ENCODE measurements at places on chromosomes 3 and 15.
A peak's percentile ranks its signal among the peaks of the same experiment; 100 is the strongest.

DNA sequence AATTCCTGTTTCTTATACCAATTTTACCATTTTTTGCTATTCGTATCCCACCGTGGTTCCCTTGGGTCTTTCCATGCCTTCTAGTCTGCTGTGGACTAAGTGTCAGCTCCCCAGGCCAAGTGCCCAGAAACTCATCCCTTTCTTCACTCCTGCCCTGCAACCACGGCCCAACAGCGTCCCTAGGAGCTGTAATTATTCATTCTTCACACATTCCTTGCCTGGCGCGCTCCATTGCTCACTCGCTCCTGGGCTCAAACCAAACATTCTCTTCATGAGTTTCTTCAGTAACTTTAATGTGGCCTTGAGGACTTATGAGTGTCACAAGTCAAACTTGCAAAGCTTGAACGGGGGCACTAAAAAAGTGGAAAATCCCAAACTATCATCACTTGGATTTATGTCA is 15.7 kb downstream of the GABRB3 start:
- DNase-seq, result no peak

DNA sequence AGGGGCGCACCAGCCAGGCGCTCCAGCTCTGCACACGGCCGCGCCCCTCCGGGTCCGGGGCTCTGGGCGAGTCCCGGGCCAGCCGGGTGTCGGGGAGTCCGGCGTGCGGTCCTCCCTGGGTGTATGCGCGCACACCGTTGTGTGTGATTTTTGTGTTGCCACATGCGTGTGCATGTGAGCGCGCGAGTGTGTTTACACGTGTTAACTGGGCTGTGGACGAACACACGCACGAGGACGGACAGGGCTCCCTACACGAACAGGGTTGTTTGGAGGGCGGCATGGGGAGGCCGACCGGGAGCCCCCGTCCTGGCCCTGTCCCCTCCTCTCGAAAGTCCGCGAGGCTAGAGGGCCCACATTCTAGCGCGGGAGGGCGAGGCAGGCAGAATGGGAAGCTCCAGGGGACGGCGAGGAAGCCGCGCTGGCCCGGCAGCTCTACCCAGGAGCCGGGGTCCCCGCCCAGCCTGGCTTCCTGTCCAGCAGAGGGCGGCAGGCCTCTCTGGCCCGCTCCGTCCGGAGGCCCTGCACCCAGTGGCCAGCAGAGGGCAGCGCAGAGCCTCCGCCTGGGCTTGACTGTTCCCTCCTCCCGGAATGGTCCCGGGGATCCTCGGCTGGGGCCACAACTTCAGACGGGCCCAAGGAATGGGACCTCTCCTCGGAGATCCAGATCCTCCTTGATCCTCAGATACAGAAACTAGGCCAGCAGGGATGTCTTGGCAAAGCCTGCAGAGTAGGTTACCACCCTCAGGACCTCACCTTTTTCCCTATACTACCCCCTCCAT is 611 bp upstream of the LINGO1 start:
- DNase-seq, result peak; percentile 56

- DNase-seq, result no peak
These were observed 450.1 kb upstream of the THBS1 start for GRCh38 chr15:39130556-39131379.

GRCh38 chr3:195075941-195076875 is 194.8 kb downstream of the XXYLT1 start:
- no peak for DNase-seq

DNA sequence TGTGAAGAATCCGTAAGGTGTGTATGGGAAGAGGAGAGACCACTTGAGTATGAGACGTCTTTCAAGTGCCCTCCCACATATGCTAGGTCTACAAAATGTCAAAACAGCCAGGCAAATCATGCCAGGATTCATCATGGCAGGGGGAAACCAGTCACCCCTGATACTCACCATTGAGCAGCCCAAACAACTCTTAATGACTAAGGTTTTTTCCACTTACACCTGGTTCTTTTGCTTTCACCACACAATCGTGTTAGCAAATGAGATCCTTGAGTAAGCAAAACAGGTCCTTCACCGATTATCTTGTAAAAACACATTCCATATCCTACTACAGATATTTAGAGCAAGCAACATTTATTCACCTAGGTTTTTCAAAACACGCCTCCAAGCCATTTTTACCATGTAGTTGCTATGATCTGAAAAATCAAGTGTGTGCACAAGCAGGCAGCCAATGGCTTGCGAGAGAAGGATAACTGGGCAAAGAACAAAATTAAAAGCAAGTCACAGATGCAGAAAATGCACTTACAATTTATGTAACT is 177.5 kb upstream of the LPP start:
- DNase-seq, result no peak

DNA sequence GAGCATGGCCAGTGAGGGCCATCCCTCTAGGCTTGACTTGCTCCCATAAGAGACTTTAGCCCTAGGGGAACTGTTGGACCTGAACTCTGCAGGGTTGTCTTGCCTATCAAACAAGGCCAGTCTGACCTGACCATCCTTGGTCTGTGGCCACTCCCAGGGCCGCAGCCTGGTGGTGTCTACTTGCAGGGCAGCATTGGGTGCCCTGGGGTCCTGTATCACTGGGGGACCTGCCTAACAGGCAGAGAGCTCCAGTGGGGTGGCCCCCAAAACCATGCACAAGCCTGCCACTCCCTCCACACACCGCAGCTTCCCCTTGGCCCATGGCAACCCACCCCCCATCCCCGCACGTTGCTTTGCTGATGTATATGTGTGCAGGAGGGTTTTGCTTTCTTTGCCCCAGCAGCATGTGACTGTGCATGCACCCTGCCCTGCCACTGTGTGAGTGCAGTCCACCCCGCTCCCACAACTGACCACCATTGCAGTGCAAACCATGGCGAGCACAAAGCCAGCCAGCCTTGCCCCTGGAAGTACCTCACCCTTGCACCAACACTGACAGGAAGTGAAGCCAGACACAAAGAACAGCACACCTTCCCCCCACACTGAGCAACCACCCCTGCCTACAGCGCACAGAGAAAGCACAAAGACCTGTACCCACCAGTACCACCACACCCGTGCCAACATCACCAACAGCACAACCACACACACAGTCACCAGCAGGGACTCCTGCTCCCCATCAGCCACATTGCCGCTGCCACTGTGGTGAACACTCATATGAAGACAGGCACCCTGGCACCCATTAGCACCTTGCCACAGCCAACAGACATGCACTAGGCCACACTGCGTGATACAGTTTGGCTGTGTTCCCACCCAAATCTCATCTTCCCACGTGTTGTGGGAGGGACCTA is 88.8 kb downstream of the SENP7 start:
- no peak for DNase-seq

DNA sequence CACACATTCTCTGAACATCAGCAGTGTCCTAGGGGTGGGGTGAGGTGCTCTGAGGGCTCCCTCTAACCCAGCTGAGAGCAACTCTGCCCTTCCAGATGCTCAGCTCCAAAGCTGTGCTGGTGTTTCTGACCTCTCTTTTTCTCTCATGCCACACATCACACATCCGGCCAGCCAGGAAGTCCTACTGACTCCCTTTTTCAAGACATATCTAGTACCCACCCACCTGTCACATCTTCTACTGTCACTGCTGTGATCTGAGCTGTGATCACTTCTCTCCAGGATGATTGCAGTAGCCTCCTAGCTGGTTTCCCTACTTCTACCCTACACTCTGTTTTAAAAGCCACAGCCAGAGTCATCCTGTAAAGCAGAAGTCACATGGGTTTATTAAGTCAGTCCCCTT is 30.2 kb upstream of the MASP1 start:
- no peak for DNase-seq

GRCh38 chr15:60420203-60420716 is 22.5 kb upstream of the ANXA2 start:
- no peak for DNase-seq

GRCh38 chr3:27508424-27508823 is 24.2 kb upstream of the SLC4A7 start:
- DNase-seq, result no peak

DNA sequence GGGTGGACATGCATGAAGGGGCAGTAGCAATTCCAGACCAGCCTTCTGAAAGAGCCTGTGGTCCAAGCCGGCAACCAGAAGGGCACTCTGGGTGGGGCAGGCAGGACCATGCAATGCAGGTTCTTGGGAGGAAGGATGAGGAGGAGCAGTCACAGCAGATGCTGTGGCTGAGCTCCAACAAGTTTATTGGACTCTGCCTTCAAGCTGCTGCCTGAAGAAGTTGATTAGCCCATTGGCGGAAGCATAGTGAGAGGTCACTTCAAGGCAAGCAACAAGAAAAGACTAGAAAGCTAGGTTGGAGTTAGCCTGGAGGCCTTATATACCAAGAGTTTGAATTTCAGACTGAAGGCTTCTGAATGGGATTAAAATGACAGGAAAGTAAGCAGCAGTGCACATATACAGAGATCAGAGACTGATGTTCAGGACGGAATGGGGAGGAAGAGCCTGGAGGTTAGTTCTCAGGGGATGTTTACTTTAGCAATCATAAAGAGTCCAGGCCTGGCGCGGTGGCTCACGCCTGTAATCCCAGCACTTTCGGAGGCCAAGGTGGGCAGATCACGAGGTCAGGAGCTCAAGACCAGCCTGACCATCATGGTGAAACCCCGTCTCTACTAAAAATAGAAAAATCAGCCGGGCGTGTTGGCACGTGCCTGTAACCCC is 39.9 kb downstream of the SFMBT1 start:
- DNase-seq, result no peak

DNA sequence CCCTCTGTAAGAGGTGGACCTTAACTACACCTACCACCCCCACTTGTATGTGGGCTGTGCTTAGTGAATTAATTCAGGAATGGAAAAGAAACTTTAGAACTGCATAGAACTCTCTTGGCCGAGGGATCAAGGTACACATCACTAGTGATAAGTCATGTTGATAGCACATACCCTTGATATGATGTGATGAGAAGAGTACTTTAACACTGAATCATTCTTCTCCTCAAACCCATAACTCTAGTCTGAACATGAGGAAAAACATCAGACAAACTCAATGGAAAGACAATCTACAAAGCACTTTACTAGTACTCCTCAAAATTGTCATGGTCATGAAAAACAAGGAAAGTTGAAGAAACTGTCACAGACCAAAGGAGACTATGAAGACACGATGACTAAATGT is 87.6 kb downstream of the P2RY1 start:
- no peak for DNase-seq

- no peak for DNase-seq
These were observed 50.5 kb upstream of the SPSB4 start for GRCh38 chr3:141000686-141001085.

- DNase-seq, result peak; percentile 76
These were observed 657 bp downstream of the PATL2 start for GRCh38 chr15:44710236-44711095.

DNA sequence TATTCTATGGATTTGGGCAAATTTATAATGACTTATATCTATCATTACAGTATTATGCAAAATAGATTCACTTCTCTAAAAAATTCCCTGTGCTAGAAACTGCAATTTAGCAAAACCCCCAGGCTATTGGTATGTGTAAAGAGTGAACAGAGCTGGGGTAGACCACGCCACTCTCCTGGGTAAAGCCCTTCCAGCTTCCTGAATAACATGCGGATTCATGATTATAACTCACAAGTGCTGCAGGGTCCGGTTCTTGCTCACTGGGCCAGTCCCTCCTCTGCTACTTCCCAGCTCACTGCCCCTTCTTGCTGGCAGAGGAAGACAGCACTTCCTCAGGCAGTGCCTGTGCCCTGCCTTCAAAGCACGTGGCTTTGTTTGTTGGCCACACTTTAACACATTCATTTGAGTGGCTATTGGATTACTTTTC is 4.1 kb downstream of the CD80 start:
- DNase-seq, result no peak

DNA sequence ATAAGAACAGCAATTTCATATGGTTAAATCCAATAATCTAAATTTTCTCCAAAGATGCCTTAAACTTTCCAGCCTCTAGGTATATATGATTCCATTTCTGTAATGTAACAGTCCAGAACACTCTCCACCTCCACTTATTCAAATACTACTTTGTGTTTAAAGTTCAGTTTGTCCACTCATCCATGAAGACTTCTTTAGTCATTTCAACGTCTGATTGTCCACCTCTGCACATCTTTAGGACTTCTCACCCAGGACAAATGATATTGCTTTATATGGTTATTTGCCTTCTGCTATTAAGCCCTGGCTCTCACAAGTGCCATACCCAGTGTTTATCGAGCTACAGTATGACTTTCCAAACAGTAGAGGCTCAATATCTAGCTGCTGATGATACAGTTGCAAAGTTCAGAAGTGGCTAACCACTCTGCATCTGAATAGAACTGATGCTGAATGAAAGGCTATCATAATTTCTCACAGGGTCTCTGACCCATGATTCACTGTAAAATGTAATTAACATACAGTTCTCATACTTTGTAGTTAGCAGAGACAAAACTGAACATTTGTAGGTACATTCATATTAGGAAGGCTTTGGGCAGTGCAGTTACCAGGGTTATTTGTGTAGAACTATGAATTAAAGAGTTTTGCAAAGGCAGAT is 93.7 kb upstream of the MBNL1 start:
- DNase-seq, result no peak

GRCh38 chr3:42191443-42191747 is 74.6 kb downstream of the CCK start:
- DNase-seq, result no peak

GRCh38 chr3:192935441-192935840 is 17.8 kb upstream of the MB21D2 start:
- DNase-seq, result no peak

DNA sequence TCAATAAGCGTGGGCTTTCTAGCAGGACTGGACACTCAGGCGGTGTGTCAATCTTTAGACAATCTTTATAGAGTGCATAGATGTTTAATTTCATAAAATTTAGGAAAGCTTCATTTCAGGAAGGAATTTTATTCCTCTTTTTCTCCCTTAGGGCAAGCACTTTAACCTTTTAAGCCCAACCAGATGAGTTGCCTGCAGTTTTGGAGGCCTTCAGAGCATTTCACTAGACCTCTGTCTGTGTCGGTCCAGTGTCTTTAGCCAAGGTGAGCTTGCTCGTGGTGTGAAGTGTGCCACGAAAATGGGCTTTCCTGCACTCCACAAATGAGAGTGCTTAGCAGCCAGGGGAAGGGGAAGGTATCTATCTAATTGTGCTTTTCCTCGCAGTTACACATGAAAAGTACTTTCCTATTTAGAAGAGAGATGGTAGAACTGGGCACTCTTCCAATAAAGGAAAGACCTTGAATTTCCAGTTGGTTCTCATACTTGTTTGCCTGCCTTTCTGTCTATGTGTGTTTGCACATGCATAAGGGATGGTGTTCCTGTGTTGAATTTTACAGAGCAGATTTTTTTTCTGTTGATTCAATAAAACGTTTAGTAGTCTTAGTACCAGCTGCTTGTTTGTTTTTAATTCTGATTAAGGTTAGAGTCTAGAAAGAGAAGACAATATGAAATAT is 53.6 kb downstream of the FEZF2 start:
- no peak for DNase-seq

DNA sequence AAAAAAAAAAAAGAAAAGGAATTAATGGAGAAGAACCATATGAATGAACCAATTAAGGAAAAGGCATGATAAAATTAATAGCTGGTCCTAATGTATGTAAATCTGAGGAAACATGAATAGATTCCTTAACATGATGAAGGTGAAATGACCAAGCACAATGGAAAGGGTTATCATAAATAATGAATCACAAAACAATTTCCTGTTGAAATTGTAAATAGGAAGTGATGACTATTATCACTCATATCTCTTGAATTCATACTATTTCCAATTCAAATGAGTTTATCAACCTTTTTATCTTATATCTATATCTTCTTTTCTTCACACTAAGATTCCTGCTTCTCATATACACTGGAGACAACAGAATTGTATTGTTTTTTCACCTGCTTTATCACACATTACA is 32.0 kb downstream of the AADACL2 start:
- DNase-seq, result no peak
